ENCODE measurements at places on chromosomes 11 and 22.

GRCh38 chr11:119134389-119134978, 13.1 kb downstream of the HINFP start:
- no peak for DNase-seq

DNA sequence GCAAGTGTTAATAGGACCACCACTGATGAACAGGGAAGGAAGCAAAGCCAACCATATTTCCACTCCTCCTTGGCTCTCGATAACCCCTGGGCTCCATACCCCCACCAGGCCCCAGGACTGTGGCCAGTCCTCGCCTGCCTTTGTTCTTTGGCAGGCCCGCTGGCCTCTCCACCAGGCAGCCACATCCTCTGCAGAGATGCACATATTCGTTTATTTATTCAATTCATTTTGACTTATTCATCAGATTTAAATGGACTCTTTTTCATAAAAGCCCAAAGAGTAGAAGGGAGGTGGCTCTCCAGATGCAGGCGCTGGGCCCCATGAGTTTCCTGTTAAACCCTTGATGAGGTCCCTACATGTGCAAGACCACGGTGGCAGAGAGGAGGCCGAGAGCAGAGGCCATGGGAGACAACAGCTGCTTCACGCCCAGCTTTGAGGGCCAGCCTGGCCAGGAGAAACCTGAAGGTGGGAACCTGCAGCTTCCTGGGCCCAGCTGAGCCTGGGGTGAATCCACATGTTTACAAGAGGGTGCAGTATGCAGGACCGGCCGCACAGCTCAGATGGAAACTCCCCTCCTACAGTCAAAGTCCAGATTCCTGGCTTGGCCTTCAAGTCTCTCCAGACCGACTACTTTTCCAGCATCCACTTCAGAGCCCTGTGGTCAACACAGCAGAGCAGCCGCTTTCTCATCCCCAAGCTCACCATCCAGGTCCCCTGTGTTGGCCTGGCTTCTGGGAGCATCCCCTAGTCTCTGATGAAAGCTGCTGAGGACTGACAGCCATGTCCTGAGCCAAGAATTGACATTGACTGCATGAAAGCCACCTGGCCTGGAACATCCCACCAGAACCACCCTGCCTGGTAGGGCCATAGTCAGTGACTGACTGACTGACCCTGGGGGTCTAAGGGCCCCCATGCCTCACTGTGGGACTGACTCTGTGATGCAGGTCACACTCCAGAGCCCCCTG, 39.7 kb upstream of the CCND1 start:
- DNase-seq = no peak

DNA sequence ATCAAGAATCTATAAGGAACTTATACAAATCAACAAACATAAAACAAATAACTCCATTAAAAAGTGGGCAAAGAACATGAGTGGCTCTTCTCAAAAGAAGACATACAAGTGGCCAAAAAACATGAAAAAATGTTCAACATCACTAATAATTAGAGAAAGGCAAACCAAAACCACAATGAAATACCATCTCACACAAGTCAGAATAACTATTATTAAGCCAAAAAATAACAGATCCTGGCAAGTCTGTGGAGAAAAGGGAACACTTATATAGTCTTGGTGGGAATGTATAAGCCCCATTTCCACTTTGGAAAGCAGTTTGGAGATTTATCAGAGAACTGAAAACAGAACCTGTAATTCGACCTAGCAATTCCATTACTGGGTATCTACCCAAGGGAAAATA, 921.0 kb downstream of the KCNA4 start:
- DNase-seq = no peak

- no peak for DNase-seq
These were observed 345.3 kb upstream of the NCAM1 start for GRCh38 chr11:112615891-112616290.

- DNase-seq = no peak
These were observed 35.5 kb upstream of the CWF19L2 start for GRCh38 chr11:107493117-107493516.

- no peak for DNase-seq
These were observed 4.1 kb downstream of the C11orf21 start for GRCh38 chr11:2297623-2298030.

DNA sequence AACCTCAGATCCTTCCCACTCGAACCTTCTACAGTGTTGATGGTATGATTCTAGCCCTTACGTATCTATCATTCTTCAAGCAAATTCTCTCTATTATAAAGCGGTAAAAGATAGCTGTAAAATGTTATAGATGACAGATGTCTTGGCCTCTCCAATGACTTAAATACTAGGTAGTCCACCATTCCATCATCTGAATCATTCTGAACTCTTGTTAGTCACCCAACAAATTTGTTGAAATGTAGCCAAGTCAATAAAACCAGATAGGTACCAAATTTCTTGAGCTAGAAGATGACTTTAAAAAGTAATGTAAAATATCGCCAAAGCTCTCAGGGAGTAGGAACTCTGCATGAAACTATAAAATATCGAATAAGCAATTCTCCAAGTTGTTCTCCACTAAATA, 32.6 kb upstream of the PICALM start:
- DNase-seq = no peak

- DNase-seq = no peak
These were observed 3.5 kb downstream of the BAIAP2L2 start for GRCh38 chr22:38106814-38107578.

GRCh38 chr11:6323291-6323905, 3.1 kb upstream of the CAVIN3 start:
- no peak for DNase-seq

DNA sequence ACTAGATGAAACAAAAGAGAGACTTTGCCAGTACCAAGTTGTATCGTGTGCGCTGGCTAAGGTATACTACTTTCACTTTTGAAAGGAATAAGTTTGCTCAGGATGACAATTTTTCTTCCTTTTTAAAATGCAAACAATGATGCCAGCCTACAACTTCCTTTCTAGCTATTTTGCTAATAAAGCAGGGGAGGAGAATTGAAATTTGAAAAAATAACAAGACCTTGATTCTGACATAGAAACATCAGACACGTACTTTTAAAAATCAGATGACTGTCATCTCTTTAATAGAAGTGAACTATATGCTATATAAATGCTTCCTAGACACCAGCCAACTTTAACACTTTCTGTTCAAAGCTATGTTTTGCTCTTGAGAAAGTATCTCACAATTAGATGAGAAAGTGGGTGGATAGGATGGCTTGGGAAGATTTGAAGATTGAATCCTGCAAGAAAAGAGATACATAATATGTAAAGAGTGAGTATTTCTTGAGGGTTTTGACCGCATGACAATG, 41.7 kb upstream of the BLID start:
- no peak for DNase-seq

DNA sequence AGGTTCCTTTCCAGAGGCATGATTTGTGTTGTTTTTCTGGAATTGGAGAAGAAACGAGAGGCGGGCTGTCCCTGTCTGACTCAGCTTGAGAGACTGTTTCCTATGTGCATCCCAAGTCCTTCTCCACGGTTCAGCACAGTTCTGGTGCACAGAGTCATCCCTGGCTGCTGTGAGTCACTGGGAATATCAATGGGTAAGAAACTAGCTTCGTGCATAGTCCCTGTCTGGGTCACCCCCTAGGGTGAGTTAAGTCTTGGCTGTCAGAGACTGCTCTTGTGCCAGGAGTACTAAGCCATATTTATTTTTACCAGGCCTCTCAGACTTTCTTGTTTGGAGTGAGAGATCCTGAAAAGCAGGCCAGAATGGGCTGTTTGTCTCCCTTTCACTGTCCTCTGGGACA, 2.4 kb upstream of the LRP4 start:
- no peak for DNase-seq

DNA sequence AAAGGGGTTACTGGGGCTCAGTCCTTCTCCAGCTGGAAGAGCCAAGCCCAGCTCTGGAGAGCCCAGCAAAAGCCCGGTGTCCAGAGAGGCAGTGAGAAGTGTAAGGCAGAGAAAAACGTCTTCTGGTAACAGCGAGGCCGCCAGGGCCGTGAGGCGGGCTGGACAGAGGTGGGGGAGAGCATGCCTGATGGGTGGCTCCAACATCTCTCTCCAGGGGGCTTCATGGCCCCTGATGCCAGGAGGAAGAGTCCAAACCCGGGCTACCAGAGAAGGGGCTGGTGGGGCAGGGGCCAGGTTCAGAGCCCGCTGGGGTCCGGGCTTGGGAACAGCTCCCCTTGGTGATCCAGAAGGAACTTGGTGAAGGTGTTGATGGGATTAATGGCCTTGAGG, 21.7 kb downstream of the ARHGAP1 start:
- no peak for DNase-seq

DNA sequence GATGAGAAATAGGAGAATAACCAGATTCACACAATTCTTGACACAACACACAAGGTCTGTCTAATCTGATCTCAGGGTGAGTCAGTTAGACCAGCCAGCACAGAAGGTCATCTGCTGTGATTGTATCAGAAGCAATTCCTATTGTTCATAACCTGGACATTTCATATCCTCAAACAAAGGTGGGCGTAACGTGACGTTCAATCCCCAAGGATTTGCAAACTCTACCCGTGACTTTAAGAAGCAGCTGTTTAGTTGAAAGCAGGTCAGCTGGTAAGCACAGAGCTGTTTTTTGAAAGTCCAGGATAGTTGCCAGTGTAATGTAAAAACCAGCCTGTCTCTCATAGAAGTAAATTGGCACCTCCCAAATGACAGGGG, 385.1 kb downstream of the DCDC1 start:
- DNase-seq = no peak

- DNase-seq = no peak
These were observed 91.5 kb upstream of the FGF3 start for GRCh38 chr11:69910519-69911309.

DNA sequence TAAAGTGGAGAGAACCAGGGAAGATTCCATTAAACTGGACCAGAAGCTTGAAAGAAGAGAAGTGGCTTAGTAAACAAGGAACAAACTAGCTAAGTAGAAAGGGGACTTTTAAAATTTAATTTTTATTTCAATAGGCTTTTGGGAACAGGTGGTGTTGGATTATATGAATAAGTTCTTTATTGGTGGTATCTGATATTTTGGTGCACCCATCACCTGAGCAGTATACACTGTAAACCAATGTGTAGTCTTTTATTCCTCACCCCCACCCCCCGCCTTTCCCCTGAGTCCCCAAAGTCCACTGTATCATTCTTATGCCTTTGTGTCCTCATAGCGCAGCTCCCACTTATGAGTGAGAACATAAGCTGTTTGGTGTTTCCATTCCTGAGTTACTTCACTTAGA, 7.4 kb downstream of the ACAT1 start:
- no peak for DNase-seq

- no peak for DNase-seq
These were observed 334.0 kb downstream of the KCNA4 start for GRCh38 chr11:29682856-29683255.

- peak; percentile 45 for DNase-seq
These were observed 13.3 kb upstream of the CYP2R1 start for GRCh38 chr11:14905104-14906033.

GRCh38 chr11:112004389-112004788, 20.8 kb upstream of the DLAT start:
- DNase-seq = no peak

DNA sequence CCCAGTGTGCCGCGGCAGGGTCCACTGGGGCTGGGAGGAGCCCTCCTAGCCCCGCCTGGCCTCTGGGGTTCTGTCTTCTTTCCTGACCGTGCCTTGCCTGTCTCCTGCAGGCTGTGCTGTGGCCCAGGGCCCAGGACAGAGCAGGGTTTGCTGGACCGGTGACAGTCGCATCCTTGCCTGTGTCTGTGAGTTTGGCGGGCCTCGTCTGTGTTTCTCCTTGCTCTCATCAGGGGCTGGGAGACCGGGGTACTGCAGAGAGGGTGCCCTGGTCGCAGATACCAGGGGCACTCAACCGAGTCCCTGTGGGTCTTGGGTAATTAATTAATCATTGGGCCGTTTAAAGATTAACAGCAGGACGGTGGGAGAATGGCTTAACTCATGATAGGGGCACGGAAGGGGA, 29.9 kb downstream of the RPL3 start:
- no peak for DNase-seq

DNA sequence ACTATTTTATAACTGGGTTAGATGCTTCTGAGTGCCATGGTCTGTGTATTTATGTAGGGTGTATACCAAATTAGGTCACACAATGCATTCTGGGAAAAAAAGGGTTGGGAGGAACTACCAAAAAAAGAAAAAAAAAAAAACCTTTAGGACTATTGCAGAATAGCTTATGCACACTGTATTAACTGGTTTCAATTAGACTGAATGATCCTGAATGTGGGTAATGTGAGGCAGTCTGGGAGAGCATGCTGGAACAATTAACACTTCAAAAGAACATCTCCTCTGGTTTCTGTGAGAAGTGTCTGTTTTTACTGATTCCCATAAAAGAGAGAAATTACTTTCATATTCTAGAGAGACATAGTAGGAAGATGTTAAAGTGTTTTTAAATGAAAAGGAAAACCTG, 521.3 kb downstream of the DLG2 start:
- no peak for DNase-seq

- DNase-seq = no peak
These were observed 2.6 kb downstream of the C11orf91 start for GRCh38 chr11:33697997-33698396.

DNA sequence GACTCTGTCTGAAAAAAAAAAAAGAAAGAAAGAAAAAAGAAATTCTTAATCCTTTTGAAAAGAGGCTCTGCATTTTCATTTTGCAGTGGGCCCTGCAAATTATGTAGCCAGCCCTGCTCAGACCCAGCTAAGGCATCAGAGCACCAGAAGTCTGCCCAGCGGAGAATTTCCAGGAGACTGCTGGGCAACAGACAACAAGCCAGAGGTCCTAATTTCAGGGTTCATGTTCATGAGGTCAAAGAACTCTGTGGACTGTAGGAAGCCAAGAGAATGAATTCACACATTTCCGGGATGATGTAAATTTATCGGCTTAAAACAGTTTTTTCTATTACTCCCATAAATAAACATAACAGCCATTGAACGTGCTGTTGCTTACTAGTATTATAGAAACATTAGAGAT, 14.8 kb upstream of the RTCB start:
- DNase-seq = no peak

DNA sequence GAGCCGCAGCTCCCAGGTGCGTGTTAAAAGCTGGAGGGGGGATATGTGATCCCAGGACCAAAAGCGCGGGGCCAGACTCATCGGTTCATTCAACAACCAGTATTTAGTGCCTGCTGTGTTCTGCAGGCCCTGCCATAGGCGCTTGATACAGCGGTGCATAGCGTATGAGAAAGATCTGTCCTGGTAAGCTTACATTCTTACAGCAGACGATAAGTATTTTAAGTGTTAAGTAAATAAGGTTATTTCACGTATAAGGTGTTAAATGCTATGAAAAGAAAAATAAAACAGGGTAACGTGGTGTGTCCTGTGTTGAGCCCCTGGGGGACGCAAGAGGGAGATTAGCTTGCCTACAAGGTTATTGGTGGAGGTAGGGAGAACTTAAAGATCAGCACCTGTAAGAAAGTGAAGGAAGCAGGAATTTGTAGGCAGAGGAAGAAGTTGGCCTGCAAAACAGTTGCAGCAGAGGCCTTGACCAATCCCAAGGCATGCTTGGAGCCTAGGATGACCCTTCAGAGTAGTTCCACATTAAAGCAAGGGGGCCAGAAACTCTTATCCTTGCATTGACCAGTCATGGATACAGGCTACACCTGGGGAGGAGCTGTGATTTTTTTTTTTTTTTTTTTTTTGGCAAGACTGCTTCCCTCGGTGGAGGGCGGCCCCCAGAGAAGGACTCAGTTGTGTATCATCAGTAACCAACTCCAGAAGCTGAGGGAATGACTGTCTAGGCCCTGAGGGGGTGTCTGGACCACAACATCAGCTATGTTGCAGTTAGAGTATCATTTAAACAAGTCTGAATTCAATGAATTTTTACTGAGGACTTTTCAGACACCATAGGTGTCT, 487 bp upstream of the LIPT2 start:
- DNase-seq = no peak

Data from activated CD4-positive, alpha-beta T cell treated with anti-CD3 and anti-CD28 coated beads for 24 hours (primary cell).